ENCODE measurements at places on chromosomes 7 and 10. TPM values are rescaled to one million over a fixed set of nuclear protein-coding genes. Genes with fewer than 3 reads are reported as not detected.

CYP2C9 gene
- total RNA-seq: not detected

OTUD1 gene
- 7.9 TPM for total RNA-seq

FKBP6 gene
- total RNA-seq: not detected

PDE1C gene
- total RNA-seq: 89.5 TPM

PTN gene
- 13.2 TPM for total RNA-seq

PGAM2 gene
- total RNA-seq: 3.3 TPM

GFRA1 gene
- total RNA-seq: 0.39 TPM

MYO1G gene
- 0.07 TPM for total RNA-seq

RADIL gene
- 0.13 TPM for total RNA-seq

LEP gene
- total RNA-seq: 0.17 TPM

ZNF316 gene
- total RNA-seq: 14.7 TPM

DDC gene
- total RNA-seq: not detected

TLL2 gene
- 0.13 TPM for total RNA-seq

ASCC1 gene
- 27.3 TPM for total RNA-seq

CTAGE8 gene
- total RNA-seq: not detected

PIK3CG gene
- 0.03 TPM for total RNA-seq
